Kidney glomerular epithelial cell (primary cell): ENCODE measurements at places on chromosomes 2 and 18.
A peak's percentile ranks its signal among the peaks of the same experiment; 100 is the strongest.

GRCh38 chr2:62144689-62145477 lies 51.0 kb upstream of the B3GNT2 start:
- DNase-seq = no peak

DNA sequence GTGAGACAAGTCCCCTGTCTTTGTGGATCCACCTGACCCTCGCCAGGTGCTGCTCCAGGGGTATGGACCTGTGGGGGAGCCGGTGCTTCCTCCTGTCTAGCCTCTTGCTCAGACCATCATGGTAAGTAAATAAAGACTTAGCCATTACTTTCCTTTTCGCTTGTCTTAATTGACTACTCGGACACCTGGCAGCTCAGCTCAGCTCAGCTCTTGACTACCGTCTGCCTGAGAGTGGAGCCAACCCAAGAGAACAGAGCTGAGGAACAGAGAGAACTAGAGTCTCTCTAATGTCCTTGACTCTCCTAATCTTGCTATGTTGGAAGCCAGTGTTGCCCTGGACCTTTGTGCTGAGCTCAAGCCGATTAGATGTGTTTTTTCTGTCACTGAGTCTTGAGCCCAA lies 170.3 kb upstream of the CXCR4 start:
- DNase-seq = no peak

DNA sequence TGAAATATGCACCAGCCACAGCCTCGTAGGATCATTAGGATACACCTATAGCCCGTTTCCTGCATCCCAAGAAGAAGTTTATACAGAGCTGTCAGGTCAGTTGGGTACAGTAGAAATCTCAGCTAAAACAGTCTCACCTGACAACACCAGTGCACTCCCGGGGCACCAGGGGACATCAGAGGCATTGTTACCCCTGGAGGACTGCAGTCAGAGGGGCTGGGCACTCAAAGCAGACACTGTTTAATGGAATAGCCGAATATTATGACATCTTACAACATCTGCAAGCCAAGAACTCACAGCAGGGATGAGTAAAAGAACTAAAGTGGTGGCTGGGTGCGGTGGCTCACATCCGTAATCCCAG lies 93.0 kb upstream of the ID2 start:
- no peak for DNase-seq

DNA sequence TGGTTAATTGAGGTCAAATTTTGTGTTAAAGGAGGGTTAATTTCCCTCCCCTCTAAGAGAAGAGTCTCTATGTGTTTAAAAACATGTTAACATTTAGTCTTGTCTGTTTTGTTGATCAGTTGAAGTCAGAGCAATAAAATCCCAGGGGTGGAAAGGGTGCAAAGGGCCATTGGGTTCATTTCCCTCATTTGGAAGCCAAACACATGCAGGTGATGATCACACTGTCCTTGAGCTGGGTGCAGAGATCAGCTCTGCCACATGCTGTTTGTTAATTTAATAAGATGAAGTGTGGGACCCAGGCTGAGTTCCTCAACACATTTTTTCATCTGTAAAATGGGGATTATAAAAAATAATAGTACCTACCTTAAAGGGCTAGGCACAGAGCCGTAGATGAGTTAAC lies 260.9 kb downstream of the LPIN1 start:
- DNase-seq = no peak

DNA sequence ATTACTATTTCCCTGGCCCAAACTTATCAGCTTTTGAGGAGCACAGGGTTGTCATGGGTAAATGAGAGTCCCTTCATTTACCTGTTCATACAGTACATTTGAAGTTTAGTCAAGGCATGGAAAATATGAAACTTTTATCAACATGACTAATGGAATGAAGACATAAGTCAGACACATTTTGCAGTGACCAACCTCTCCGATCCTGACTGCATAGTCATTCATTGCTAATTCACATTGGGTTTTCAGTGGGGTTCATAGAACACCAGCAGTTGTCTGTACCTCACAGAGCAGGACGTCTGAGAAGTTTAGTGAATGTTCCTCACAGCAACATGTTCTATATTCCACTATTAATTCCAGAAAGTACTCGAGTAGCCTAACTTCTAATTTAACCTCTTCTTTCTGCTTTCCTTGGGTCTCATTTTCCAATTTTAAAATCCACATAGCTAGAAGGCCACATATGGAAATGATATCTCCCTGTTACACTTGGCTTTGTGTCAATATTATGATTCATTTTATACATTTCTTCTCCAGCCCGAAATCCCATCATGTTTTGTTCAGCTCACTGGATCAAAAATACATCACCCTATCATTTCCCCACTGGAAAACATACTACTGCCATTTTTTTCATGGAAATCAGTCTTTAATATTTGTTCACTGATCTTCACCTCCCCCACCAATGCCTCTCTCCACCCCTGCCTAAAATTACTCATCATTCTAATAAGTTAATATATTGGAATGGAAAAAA lies 65.9 kb downstream of the CDH20 start:
- no peak for DNase-seq

DNA sequence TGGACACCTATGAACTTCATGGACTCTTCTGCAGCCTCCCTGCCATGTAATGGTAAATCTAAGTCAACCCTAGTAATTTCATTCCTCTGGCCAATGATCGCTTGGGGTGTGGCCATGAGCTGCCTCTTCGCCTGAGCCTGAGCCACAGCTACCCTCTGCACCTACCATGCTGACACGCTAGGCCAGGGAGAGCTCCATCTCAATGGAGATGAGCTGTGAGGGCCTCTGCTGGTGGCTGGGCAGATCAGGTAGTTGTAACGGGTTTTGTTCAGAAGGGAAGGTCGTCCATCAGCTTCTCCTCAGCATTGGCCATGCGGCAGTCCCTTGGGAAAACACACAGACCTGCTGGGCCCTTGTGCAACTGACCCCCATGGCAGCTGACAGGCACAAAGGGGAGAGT lies 24.4 kb downstream of the MPHOSPH10 start:
- no peak for DNase-seq

GRCh38 chr2:23532391-23533337 lies 147.7 kb downstream of the KLHL29 start:
- DNase-seq = no peak

DNA sequence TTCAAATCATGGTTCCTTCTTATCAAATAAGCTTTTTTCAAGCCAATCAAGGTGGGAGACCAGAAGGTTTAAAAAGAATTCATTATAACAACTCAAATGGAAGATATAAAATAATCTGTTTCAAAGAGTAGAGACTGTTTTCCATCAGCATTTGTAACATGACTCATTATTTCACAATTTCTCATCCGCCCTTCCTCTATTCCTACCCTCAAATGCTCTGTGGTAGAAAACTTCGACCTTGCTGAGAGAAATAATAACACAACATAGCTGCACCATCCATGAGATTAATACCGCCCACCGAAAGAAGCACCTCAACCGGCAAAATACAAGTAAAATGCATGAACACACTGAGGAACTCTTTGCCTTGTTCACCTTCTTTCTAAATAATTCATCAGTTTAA lies 2039.2 kb upstream of the CELF4 start:
- DNase-seq = no peak

- DNase-seq = no peak
Measured at GRCh38 chr2:3647831-3648651, 10.0 kb upstream of the ALLC start.

- DNase-seq = no peak
Measured at GRCh38 chr2:114628481-114628880, 186.0 kb downstream of the DPP10 start.

- DNase-seq = no peak
Measured at GRCh38 chr2:25582077-25582830, 91.1 kb downstream of the DTNB start.

- no peak for DNase-seq
Measured at GRCh38 chr2:42077343-42077742, 29.5 kb downstream of the PKDCC start.

DNA sequence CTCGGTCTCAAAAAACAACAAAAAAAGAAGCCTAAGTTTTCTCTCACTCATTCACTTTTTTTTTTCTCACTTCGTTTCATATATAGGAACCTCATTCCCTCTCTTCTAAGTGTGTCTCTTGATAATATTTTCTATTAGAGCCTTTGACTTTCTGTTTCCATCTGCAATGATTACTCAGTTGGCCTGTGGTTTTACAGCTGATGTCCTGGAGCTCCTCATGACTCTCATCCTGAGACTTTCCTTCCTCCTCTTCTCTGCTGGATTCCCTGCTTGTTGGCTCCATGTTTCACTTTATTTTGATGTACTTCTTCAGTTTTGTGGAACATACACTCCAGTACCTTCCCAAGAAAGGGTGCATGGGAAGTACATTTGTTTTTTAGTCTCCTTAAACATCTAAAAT lies 154.2 kb upstream of the GATA6 start:
- DNase-seq = peak; percentile 8

GRCh38 chr2:150478200-150478974 lies 9.1 kb downstream of the RND3 start:
- DNase-seq = peak; percentile 31

DNA sequence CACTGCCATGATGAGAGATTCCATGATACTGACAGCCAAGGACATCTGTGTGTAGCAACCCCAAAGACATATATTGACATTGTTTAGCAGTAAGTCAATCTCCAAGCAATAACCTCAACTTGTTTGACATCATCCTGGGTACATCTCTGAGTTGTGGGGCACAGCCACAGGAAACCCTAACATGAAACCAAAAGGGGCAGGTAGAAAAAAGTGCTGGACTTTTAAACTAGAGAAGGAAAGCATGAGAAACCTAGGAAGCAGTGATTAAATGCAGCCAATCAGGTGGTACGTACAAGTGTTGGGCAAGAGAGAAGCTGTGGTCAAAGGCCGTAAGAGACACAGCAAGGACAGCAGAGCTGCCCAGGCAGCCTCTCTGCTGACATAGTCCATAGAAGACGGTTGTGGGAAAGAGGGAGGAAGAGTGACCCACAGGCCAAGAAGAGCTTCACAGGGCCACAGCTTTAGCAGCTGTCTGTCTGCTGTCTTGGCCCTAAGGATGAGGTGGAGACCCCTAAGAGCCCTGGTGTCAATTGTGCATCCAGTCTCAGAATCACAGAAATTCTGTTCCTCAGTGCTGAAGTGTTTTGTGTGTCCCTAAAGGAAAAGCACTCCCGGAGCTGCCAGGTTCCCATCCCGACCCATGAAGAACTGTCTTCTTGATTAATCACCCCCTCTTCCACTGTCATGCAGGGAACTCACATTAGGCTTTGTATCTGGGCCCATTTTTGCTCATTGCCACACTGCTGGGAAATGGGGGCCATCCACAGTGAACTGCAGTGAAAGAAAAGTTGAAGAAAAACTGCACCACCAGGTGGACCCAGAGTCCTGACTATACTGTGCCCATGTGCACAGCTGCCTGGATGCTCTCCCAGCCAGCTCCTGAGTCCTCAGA lies 25.4 kb upstream of the CHN1 start:
- DNase-seq = peak; percentile 31

- DNase-seq = no peak
Measured at GRCh38 chr2:207107551-207107950, 58.2 kb downstream of the KLF7 start.

DNA sequence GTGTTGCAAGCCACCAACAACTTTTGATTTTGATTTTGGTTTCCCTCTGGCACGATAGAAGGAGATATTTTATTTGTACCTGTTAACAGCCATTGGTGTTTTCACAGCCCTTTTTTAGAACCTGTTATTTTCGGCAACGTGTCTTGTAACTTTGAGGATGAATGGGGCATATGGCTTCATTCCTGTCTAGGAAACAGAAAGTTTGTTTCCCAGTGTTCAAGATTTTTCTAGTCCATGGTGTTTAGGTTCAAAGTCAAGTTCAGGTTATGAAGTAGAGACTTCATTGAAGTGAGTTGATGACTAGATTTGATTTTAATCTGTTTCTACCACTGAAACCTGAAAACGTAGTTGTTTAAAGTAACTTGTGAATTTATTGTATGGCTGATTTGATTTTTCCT lies 343 bp downstream of the RASGRP3 start:
- no peak for DNase-seq

DNA sequence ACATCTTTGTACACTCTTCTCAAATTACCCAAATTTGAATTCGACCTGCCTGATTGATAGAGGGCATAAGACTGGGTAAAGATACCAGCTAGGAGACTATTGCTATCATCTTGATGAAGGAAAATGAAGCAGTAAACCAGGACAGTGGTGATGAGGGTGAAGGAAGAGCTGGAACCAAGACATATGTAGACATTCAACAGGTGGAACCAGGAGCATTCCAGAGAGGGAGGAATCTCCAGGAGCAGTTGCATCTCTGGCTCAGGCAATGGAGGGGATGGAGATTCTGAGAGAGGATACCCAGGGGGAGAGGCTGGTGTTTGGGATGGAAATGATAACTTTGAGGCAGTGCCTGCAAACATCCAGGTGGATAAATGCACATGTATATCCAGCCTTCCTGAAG lies 41.6 kb downstream of the SDC1 start:
- no peak for DNase-seq

GRCh38 chr2:55761526-55761925 lies 67.9 kb upstream of the PNPT1 start:
- DNase-seq = no peak

GRCh38 chr18:2967357-2967756 lies 45.6 kb downstream of the LPIN2 start:
- DNase-seq = no peak

DNA sequence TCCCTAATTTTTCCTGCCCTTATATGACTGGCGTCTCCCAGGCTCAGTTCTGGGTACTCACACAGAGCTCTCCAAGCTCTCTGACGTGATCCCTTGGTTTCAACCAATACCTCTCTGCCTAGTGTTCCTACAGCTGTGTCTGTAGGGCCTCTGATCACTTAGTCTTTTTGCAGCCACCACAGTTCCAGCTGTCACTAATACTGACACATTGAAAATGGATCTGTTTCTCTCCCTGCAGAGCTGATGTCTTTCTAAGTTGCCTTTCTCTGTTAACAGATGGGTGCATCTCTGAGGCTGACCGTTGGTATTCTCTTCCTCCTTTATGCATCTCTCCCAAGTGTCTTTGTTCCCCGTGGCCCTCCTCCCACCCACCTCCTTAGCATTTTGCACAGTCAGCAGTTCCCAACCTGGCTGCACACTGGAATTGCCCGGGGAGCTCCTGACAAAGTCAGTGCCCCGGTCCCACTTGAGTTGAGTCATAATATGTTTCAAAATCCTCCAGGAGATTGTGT lies 62.5 kb downstream of the CERS6 start:
- peak; percentile 41 for DNase-seq

DNA sequence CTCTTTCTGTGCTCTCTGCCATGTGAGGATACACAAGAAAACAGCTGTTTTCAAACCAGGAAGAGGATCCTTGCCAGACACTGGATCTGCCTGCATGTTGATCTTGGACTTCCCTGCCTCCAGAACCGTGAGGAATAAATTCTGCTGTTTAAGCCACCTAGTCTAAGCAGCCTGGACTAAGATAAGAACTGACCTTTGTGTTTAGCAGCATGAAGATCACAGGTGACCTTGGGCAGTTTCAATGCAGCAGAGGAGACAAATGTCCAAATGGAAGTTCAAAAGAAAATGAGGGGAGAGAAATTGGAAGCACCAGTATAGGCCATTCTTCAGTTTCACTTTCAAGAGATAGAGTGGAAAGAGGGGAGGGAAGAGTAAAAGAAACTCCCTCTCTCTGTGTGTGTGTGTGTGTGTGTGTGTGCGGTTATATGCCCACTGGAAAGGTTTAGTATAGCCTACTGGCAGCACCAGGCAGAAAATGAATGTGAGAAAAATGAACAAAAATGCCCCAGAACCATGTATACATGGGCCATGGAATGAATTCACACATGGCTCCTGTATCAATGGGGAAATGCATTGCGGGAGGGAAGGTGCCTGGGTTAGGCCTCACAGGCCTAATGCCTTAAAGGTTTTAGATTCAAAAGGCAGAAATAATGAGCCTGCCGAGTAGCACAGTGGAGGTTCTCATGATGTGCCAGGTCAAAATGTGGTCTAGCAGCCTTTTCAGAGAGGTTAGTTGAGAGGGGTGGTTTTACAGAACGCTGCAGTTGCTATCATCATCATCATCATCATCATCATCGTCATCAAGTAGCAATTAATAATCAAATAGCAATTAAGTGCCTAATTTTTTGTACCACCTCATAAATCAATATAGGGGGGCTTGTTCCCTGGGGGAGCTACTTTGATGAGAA lies 1.1 kb upstream of the CERS6 start:
- no peak for DNase-seq
